ENCODE measurements at places on chromosomes 6 and 20.
A peak's percentile ranks its signal among the peaks of the same experiment; 100 is the strongest.

- no peak for DNase-seq
Measured at GRCh38 chr20:45329497-45330319, 18.5 kb downstream of the SDC4 start.

GRCh38 chr6:37435816-37436215 lies 2.8 kb downstream of the CMTR1 start:
- DNase-seq, result no peak

GRCh38 chr6:97097068-97098047 lies 172.8 kb downstream of the KLHL32 start:
- no peak for DNase-seq

- no peak for DNase-seq
Measured at GRCh38 chr20:9172851-9173250, 104.0 kb downstream of the PLCB4 start.

DNA sequence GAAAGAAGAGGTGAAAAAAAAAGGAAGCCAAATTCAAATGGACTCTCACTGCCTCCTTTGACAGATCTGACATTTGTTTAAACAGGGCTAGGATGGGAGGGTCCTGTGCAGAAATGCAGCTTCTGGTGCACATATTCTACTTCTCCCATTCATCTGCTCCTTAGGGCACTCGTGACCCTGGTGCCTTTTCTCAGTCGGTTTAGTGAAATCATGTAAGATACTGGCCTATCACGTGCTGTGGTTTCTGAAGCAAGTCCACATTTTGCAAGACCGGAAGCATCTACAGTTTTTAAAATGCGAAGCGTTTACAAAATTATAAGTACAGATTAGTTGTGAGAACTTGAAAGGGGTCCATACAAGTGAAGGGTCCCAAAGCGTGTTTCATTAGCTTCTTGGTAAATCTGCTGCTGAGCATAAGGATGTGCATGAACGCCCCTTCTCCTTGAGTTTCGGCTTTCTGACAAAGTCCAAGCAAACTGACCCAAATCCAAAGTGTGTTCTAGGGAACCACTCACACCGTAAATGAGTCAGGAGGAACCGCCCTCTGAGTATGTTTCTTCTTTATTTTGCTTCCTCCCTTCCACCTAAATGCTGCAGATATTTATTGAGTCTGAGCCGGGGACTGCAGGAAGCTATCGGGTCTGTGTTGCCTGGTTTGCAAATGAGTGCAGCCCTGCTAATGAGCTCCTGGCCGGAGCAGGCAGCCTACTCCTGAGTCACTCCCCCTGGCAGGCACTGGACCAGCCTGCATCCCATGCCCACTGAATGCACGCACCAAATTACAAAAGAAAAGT lies 323.8 kb upstream of the JARID2 start:
- no peak for DNase-seq

DNA sequence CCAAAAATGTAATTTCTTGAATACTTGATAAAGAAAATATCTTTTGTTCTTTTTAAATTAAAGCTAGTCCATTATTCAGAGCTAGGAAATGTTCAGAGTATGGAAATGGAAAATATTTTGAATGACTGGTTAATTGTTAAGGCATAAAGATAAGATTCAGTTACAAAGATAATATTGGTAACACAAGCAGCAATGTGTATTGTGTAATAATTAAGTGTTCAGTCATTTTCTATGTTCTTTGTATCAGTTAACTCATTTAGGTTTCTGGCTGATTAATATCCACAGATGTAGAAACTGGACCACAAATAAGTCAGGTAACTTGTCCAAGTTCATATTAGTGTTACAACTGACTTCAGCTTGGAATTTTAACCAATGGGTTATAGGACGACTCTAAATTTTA lies 442.2 kb upstream of the MANEA start:
- DNase-seq, result no peak

GRCh38 chr20:46206025-46206424 lies 87.9 kb downstream of the CD40 start:
- peak; percentile 59 for DNase-seq

- no peak for DNase-seq
Measured at GRCh38 chr6:15913573-15913972, 215.3 kb upstream of the MYLIP start.

- no peak for DNase-seq
Measured at GRCh38 chr6:116049321-116049720, 11.4 kb downstream of the FRK start.

- DNase-seq, result no peak
Measured at GRCh38 chr20:24779131-24779530, 169.9 kb upstream of the CST7 start.

GRCh38 chr20:8535403-8536261 lies 403.6 kb downstream of the PLCB1 start:
- no peak for DNase-seq

DNA sequence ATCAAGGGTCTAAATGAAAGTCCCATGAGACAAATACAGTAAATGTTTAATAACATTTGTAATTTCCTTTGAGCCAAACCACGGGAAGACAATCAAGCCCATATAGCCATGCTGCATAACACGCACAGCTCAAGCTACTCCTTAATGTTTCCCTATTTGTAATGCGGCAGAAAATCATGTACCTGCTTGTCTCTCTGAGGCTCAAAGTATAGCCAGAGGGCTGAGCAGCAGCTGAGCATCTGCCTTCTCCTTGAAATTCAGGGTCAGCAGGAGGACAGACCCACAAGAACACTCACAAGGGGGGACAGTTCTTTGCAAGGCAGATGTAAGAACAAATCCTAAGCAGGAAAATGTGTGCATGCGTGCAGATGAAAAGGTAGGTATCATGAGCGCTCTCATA lies 45.8 kb upstream of the JARID2 start:
- no peak for DNase-seq

DNA sequence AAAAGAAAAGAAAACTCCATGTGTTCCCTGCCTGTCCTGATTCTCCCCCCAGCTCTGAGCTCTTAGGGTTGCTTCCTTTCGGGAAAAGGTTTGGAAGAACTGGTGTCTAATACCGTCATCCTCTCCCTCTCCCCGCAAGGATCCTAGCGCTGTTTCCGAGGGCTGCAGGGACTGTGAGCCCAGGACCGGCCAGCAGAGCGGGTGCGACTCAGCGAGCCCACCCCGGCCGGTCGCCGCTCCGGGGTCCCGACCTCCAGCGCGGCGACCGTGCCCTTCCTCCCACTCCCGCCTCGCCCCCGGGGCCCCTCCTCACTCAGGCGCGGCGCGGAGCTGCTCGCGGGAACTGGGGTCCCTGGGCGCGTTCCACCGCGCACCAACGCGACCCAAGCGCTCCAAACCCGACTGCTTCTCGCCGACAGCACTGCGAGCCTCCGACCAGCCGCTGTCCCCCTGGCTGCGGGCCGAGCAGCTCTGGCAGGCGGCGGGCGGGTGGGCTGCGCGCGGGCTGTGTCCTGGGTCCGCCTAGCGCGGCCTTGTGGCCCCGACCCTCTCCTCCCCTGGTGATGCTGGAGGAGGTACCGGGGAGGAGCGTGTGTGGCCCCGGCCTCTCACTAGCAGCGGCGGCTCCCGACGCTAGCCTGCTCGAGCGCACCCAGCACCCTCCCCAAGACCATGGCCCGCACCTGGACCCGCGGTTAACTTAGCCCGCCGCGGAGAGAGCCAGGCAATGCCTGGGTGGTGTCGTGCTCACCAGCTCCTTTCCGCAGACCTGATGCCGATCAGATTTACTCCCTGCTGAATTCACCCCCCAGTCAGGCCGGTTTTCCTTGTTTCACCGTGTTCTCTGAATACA lies at the start of gene PLA2G7:
TSS of gene PLA2G7 (minus strand) at position 509 of the 853 bp plus-strand sequence. CDS start 12,484 bp downstream, outside the sequence.
- DNase-seq, result no peak

GRCh38 chr6:28732052-28732451 lies 191.7 kb downstream of the TRIM27 start:
- DNase-seq, result no peak

- peak; percentile 93 for DNase-seq
Measured at GRCh38 chr20:44279228-44279627, 31.8 kb downstream of the FITM2 start.

DNA sequence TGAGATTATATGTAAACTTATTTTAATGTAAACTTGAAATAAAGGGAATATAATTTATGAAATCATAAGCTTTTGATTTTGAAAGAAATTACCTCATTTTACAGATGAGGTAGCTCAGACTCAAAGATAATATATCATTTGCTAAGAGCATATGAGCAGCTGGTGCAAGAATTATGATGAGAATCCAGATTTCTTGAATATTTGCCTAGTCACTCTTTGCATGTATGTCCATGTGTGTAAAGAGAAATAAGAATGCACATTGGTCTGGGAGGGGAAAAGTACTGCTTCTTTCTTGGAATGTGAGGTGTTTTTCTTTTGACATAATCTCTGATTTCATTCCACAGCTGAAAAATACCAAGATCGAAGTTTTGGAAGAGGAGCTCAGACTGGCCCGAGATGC lies 11.1 kb upstream of the SNRNP48 start:
- no peak for DNase-seq

DNA sequence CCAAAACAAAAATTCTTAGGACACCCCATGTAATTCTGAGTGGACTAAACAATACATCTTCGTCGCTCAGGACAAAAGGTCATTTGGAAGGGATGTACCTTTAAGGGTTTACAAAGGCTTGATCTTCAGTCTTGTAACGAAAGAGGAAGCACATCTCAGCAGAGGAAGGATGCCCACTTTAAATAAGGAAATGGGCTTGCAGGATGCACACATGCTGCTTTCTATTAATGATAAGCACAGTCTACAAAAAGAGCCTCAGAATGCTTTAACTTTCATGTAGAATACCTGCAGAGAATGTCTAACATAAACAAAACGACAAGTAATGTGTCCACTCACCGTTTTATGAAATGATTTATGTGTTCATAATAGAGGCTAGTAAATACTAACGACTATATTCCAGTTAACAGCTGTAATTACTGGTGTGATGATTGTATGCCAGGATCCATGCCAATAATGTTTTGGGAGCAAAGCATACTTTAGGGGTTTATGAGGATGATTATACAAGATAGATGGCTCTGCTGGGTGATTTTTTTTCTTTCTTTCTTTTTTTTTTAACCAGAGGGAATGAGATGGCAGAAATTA lies 216.9 kb downstream of the GMDS start:
- DNase-seq, result no peak

GRCh38 chr20:60700728-60701127 lies 551.3 kb upstream of the CDH4 start:
- no peak for DNase-seq

DNA sequence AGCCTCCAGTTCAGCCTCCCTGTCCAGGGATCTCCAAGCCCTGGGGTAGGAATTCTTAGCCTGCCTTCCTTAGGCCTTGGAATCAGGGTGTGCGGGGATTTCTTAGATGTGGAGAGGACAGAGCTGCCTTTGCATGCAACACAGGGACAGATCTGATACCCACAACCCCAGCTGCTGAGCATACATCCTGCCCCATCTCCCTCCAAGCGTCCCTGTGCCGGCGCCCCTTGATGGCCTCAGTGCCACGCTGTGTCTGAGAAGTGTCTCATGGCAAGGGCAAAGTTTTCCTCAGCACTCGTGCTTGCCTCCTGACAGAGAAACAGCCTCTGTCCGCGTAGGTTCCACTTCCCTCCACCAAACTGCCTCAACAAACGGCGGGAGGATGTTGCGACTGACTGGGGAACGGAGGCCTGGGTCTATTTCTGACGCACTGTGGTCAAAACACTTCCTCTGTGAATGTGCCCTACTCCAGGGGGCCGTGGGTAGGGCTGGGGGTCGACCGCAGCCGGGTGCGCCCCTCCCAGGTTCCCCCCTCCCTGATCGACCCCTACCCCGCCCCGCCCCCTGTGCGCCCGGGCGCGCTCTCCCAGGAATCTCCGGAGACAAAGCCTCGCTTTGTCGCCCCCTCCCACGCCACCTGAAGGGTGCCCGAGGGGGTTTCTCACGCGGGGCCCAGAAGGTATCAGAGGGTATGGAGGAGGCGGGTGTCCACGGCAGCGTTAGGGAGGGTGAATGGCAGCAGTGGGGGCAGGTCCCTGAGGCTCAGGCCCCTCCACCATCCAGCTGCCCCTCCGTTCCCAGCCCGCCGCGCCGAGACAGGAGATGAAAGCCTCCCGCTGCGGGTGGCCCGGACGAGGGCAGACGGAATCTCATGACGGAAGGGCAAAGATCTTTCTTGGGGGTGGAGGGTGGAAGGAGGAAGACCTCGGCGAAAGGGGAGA lies 806 bp downstream of the MICAL1 start:
- DNase-seq, result no peak

GRCh38 chr6:167786853-167787675 lies 39.6 kb upstream of the AFDN start:
- no peak for DNase-seq

DNA sequence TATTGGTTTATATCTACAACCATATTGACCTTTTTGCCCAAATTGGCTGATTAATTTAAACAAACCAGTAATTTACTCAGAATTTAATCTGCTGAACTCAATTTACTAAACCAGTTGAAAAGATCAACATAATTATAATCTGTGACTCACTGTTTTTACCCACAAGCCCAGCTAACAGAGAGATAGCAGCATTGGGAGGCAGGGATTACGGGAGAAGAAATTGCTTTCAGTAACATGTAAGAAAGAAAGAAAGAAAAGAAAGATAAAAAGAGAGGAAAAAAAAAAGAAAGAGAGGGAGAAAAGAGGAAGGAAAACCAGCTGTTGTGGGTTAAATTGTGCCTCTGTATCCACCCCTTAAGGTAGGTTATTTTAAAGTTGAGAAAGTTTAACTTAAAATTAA lies 13.3 kb upstream of the RHAG start:
- DNase-seq, result no peak

DNA sequence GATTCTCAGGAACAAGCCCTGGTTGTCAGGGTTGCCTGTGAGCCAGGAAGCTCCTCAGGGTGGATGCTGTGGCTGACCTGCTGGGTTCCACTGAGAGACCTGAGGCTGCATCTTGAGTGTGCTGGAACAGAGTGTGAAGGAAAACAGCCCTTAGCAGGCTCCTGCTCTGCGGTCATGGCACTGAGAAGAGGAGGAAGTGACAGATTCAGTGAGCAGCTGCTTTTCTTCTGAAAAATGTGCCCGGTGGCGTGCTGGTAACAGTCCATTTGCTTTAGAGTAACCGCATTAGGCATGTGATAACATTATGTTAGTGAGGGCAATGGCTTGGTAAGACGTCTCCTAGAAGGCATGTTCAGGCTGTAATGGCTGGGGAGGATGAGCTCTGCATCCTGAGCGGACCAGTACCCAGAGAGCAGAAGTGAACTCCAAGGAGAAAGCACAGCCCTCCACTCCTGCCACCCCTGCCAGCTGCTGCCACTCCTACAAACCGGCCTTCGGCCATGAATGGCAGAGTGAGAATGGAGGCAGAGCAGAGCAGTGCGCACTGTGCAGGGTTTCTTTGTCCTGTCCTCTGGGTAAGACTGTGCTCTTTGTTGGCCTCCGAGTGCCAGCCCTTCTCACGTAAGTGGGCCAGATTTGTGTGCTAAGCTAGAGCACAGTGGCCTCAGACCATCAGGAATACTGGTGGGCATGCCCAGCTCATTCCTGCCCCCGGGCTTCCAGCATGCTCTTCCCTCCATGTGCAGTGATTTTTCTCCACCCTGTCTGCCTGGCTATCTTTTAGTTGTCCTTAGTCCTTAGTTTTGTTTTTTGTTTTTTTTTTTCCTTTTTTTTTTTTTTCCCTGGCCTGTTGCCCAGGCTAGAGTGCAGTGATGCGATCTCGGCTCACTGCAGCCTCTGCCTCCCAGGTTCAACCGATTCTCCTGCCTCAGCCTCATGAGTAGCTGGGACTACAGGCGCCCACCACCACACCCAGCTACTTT lies 98.1 kb upstream of the VSTM2L start:
- DNase-seq, result no peak

GRCh38 chr6:51541847-51542246 lies 545.6 kb downstream of the PKHD1 start:
- DNase-seq, result no peak

GRCh38 chr20:44288252-44288651 lies 22.8 kb downstream of the FITM2 start:
- no peak for DNase-seq

- no peak for DNase-seq
Measured at GRCh38 chr6:32858194-32858593, 4.2 kb downstream of the PSMB9 start.

- no peak for DNase-seq
Measured at GRCh38 chr6:158018041-158018771, 36.5 kb downstream of the SYNJ2 start.

Data from HS-5 (cell line).